Stimulated activated CD4-positive, alpha-beta T cell treated with anti-CD3 and anti-CD28 coated beads, Interleukin-4, amount 100 ng/mL, for 24 hours (primary cell): ENCODE measurements at places on chromosomes 3 and 15.

DNA sequence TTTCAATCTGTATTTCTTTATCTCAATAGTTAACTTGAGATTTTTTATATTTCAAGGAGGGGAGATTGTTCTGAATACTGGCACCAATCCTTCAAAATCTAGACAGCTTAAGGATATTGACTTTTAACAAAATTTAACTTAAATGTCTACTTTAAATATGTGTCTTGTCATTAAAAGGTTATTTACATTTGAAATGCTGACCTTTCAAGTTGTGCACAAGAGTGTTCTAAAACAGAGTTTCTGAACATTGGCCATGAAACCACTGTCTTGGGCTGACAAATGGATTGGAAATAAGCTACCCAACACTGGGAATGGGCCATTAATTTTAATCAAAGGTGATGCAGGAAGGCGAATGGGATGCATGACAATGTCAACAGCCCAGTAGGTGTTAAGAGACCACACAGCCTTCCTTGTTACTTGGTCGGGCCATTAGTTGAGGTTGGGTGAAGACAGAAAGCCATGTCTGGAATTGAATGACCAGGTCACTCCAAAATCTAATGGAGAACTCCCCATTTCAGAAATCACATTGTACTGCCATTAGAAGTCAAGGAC is 128.5 kb downstream of the CDIN1 start:
- DNase-seq, result no peak

DNA sequence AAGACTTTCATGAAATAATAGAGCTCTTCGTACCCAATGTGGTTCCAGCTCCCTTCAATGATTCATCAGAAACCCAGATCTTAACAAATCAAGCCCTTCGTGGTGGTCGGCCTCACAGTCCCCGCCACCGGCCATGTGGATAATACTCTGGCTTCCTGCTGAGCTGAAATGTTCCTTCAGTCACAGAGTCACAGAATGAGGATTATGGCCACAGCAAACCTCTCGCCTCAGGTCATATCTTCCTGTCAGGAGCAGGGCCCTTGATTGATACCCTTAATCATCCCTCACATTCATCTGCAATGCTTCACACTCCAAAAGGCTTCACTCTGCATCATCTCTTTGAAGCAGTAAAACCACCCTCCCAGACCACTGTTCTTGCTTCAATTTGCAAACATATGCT is 452.6 kb downstream of the OCA2 start:
- no peak for DNase-seq

DNA sequence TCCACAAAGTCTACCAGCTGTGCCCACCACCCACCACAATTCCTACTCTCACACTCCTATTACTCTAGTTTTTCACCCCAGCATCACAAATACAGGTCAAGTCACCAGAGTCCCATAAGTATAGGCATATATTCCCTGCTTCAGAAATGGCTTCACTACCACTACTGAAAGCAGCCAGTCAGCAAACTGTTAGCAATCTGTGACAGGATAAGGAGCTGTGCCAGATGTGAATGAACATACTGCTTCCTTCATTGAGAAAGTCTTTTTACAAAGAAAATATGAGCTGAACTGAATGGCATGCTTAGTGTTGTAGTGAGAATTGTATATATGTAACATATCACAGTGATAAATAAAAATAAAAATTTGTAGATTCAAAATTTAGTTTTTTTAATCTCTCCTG is 76.8 kb downstream of the C3orf85 start:
- DNase-seq, result no peak

DNA sequence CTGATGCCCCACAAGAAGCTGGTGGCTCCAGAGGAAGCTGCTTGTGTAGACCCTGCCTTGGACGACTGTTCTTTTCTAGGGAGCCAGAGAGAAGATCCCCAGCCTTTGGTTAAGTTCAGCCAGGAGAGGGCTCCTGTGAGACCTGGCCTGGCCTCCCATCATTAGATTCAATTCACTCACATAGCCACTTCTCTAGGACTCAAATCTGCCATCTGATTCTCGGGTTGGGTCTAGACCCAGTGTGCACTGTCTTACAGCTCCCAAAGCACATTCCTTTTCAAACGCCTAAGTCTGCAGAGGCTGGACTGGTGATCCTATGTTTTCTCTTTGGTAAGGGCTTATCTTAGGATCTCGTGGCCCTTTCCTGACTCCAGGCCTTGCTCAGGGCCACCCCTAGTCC is 81.7 kb upstream of the NPHP3 start:
- no peak for DNase-seq

DNA sequence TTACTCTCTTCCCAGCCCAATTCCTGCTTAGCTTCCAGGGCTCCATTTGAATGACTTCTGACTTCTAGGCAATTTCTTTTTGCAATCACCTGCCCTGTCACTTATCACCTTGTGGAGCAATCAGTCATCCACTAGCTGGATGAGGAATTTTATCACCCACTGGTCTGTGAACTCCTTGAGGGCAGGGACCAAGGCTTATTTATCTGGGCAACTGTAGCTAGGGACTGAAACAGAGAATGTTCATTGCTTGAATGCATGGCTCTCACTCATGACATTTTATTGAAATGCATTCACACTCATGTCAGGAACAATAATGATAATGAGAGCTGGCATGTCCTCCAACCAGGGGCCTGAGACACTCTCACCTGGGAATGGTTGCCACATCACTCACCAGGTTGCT is 15.5 kb downstream of the TNFAIP8L3 start:
- no peak for DNase-seq

GRCh38 chr3:48407542-48408099 is 22.3 kb downstream of the PLXNB1 start:
- DNase-seq, result no peak

GRCh38 chr15:52710050-52710707 is 31.0 kb upstream of the ATOSA start:
- no peak for DNase-seq

GRCh38 chr3:13706451-13706850 is 157.5 kb downstream of the FBLN2 start:
- no peak for DNase-seq
